ENCODE measurements at places on chromosomes 12 and 14.

DNA sequence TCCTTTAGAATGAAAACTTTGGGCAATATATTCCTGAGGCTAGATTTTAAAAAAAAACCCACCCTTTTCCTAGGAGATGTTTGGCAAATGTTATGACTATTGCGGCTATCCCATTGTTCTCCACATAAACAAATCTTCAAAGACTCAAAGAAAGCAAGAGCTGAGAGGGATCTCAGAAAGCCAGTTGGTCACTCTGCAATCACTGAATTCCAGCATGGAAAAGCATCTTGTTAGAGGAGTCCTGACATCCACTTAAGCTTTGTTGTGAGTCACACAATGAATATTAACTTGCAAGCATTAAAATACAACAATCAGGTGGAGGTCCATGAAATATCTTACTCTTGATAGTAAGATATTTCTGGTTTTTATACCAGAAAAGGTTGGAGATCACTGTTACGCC, 11.0 kb upstream of the PTPRB start:
- DNase-seq = no peak

GRCh38 chr12:10385166-10385613, 4.7 kb downstream of the KLRK1 start:
- DNase-seq = no peak

GRCh38 chr14:38217553-38217952, 9.8 kb downstream of the SSTR1 start:
- DNase-seq = no peak

- no peak for DNase-seq
These were observed 315.3 kb upstream of the PRICKLE1 start for GRCh38 chr12:42904683-42905418.

GRCh38 chr12:47382305-47382704, 302.5 kb upstream of the AMIGO2 start:
- no peak for DNase-seq

GRCh38 chr14:23160924-23161522, 22.4 kb downstream of the SLC7A8 start:
- DNase-seq = no peak

GRCh38 chr14:32710731-32711680, 227.7 kb upstream of the NPAS3 start:
- peak; percentile 15 for DNase-seq

GRCh38 chr12:11798856-11799501, 149.5 kb downstream of the ETV6 start:
- DNase-seq = no peak

- DNase-seq = no peak
These were observed 85.1 kb downstream of the DRAM1 start for GRCh38 chr12:101962486-101962885.

GRCh38 chr12:96237465-96238077, 43.4 kb downstream of the ELK3 start:
- peak; percentile 71 for DNase-seq

DNA sequence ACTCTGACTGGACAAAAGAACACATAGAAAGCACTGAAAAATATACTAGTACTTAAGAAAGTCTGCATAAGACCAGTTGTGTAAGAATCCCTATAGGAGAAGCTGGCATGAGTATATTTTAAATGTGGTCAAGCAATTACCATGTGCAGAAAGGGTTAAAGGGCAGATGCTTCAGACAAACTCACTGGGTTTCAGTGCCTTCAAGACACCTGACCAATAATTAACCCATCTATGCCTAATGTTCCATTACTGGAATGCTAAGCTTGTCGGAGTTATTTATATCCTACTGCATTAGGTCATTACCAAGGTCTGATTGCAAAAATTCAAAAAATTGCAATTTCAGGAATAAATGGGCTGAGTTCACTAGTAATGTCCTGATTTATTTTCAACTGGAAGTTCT, 41.3 kb downstream of the HNRNPC start:
- no peak for DNase-seq

DNA sequence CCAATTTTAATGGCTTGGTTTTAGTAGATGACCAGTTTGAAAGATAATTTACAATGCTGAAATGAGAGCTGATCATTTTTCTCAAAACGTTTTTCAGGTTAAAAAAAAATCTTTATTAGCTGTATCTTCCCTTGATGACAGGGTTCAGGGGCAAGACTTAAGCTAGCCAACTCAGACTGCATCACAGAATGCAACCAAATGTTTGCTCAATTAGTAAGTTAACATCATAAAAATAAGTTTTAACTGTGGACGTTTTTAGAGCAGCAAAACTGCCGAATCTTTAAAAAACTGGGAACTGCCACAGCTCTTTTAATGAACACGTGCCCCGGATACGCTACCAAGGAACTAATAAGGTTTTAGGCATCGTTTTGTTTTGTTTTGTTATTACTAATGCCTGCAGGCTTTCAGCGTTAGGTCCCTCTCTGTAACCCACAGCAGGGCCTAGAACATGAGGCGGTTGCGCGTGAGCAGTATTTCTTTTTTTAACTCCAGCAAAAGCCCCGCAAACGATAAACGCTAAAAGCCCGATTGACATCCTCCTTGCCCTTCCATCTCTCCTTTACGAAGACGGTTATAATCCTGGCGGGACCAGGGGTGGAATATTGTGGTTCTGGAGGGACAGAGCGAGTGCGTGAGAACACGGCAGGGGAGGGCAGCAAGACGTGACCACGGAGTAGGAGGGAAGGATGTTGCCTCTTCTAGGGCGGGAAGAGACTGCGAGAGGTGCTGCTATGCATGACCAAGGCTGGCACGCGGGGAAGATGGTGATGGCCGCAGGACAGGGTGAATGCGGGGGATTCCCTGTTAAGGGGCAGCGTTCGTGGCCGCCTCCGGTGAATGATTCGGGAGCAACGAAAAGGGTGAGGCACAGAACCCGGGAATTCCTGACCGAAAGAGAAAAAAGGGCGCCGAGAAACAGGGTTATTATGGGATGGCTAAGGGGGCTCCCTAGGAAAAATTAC, 652 bp downstream of the SUPT16H start:
- peak; percentile 74 for DNase-seq

DNA sequence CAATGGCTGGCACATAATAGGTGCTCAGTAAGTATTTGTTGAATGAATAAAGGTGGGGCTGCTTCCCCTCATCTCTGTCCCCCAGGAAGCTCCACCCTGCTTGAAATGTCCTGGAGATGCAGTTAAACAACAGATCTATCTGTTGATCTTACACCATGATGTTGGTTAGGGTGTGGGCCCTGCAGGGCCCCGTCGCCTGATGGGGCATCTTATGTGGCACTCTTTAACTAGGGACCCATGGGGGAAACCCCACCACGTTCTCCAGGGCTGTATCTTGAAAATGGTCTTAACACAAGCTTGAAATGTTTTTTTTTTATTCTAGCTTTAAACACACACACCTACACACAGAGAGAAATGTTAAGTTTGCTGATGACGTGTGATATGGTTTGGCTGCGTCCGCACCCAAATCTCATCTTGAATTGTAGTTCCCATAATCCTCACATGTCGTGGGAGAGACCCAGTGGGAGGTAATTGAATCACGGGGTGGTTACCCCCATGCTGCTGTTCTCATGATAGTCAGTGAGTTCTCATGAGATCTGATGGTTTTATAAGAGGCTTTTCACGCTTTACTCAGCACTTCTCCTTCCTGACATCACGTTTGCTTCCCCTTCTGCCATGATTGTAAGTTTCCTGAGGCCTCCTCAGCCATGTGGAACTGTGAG, 741.7 kb downstream of the VRK1 start:
- DNase-seq = no peak

DNA sequence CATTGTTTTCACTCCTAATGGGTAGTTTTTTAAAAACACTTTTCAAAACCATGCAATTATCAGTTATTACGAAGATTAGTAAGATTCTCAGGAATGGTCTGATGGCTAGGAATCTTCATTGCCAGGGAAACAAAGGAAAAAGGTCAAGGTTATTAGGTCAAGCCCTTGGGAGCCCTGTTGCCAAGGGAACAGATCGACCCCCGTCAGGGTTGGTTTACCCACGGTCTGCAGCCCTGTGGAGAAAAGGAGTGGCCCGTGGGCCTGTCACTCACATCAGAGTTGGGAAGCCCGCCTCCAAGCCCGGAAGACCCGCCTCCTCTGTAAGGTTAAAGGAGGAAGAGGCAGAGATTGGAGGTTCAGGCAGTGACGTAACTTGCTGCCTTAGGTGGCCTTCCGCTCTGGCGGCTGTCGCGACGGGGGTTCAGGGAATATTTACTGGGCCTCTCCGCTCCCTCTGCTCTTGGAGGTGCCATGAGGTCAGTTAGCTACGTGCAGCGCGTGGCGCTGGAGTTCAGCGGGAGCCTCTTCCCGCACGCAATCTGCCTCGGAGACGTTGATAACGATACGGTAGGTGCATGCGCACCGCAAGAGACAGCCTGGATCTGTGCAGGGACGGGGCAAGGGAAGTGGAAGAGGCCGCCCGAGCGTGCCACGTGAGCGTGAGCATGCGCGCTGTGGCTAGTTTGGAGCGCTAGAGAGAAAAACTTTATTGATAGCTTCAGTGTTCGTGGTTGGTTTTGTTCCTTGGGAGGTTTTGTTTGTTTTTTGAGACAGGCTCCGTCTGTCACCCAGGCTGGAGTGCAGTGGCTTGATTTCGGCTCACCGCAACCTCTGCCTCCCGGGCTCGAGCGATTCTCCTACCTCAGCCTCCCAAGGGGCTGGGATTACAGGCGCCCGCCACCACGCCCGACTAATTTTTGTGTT, at the start of gene ITFG2:
Gene ITFG2 (plus strand): TSS at position 379 of the 924 bp plus-strand sequence. CDS start 93 bp downstream, at position 472.
- peak; percentile 98 for DNase-seq

DNA sequence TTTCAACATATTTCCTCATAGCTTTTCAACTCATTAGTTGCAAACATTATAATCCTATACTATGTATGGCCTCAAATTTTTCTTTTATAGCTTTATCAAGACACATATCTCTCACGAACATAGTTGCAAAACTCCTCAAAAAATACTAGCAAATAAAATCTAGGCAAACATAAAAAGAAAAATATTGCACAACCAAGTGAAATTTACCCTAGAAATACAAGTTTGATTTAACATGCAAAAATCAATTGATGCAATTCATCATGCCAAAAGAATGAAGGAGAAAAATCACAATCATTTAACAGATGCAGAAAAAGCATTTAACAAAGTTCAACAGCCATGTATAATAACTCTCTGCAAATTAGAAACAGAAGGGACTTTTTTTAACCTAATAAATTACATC, 33.3 kb upstream of the KCNH5 start:
- DNase-seq = no peak

DNA sequence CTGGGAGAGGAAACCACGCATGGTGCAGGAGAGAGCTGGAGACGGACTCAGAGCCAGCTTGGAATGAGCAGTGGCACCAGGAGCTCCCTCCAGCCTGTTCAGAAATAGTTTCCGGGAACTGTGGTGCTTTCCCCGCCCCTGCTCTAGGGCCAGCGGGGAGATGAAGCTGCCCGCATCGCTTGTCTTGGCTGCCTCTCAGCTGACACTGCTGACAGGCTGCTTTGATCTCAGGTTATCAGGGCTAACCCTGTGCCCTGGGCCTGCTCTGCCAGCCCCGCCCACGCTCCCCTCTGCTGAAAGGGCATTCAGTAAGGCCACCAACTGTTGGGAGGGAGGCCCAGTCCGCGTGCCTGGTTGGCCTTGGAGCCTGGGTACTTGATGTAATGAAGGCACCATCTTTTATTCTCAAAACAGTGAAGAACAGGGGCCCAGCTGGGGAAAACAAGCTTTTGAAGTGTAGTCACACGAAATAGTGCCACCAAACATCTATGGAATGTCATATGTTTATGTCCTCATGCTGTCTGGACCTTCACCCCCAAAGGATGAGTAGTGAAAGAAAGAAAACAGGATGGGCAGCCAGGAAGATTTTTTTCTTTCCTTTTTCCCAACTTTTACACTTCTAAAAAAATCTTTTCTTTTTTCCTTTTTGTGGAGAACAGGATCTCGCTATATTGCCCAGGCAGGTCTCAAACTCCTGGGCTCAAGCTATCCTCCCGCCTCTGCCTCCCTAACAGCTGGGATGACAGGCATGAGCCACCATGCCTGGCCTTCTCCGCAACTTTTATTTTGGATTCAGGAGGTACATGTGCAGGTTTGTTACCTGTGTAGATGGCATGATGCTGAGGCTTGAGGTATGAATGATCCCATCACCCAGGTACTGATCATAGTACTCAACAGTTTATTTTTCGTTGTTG, 115.9 kb upstream of the TBX3 start:
- DNase-seq = peak; percentile 1

GRCh38 chr12:40015345-40015744, 90.5 kb downstream of the SLC2A13 start:
- DNase-seq = peak; percentile 15

- DNase-seq = no peak
These were observed 50.7 kb downstream of the ZC3H14 start for GRCh38 chr14:88613552-88614010.

DNA sequence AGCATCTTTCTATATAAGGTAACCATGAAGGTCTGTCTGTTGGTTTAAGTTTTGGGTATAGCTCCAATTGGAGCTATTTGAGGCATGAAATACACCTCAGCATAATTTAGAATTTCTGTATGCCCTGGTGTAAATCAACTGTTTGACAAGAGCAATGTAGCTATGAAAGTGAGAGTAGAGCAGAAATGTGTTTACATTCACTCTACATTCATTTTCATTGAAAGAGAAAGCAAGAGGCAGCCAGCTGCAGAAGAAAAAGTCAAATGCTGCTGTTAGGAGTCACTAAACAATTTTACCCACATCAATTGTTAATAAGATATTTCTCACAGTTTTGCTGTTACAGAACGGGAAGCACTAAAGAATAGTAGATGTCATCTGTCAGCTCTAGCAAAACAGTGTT, 252.5 kb downstream of the SLC6A15 start:
- no peak for DNase-seq

DNA sequence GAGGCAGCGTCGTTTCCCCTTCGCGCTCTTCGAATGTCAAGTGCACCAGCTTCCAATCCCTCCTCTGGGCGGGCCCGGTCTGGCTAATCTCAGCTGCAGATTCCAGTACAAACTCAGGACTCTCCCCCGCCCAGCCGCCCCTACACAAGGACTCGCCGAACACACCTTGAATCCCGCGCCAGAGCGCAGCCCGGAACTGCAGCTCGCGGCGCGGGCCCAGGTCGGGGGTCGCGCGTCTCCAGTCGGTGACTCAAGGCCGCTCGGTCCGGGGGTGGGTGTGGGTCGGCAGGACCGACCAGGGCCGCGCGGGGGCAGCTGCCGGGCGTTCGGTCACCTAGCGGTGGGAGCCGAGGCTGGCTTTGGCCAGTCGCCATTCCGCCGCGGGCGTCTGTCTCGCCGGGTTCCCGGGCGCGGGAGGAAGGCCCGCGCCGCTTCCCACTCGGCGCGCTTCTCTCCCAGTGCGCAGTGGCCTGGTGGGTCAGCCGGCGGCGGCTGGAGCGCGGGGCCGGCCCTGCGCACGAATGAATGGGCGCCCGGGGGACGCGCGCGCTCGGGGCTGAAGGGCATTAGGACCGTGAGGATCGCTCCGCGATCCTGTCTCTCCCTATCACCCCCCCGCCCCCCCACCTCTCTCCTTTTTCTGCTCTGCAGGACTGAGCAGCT, at the start of gene GALNT16:
Gene GALNT16 (plus strand): TSS at position 632 of the 663 bp plus-strand sequence. CDS start 133 bp downstream, outside the sequence.
- DNase-seq = peak; percentile 13

GRCh38 chr14:68576496-68577244, 216.2 kb downstream of the ZFP36L1 start:
- DNase-seq = no peak

DNA sequence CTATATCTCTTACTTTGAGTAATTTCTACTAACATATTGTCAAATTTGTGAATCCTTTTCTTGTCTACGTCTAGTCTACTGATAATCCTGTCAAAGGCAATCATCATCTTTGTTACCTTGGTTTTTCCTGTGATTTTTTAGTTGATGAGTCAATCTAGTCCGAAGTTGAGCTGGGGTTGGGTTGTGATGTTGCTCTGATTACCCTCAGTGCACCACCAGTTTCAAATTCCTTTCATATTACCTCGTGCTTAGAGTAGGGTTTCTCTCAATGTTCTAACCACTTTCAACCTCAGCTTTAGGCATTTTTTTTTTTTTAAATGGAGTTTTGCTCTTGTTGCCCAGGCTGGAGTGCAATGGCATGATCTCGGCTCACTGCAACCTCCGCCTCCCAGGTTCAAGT, 186.8 kb downstream of the BTG1 start:
- no peak for DNase-seq
